ENCODE measurements at places on chromosomes 1 and 21. TPM values are rescaled to one million over a fixed set of nuclear protein-coding genes. Genes with fewer than 3 reads are reported as not detected.

DNA sequence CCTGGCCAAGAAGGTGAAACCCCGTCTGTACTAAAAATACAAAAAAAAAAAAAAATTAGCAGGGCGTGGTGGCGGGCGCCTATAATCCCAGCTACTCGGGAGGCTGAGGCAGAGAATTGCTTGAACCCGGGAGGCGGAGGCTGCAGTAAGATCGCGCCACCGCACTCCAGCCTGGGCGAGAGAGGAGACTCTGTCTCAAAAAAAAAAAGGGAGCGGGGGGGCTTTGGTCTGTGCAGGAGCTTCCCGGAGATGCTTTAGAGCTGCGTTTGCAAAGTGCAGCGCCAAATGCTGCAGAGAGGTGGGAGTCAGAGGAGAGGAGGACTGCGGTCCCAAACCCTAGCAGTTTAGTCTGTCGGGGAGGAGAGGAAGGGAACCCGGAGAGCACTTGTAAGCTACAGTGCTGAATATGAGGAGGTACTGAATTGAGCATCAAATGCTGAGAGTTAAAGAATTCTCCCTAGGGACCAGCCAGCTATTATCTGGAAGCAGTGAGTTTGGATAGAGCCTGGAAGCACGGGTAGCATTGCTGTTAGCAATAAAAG is 569 bp downstream of the FALEC start:
- DNase-seq: no peak

- DNase-seq: no peak
These were observed 32.6 kb downstream of the NIBAN1 start for GRCh38 chr1:184941735-184942134.

DNA sequence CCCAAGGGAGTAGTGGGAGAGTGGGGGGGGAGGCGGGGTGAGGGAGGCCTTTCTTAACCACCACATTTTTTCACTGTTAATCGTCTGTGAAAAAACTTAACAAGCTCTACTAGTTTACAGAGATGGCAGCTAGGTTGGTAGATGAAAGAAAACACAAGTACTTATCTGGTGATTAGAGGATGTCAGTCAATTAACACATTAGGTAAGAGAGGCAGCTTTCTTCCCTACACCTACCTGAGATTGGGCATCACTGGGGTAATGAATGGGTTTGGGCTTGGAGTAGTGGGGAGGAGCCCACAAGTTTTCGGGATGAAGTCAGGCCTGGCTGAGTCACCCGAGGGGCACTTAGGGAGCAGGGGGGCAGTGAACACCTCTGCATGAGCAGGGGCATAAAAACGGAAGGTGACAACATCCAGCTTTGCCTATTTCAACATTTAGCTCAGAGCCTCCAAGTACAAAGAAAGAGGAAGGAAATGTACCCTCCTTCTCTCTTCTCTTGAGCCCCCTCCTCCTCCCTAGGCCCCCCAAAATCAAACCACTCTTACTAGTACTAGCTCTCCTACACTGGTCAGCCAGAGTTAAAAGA is 2.5 kb downstream of the LBR start:
- no peak for DNase-seq

GRCh38 chr1:29855561-29856160 is 619.3 kb downstream of the PTPRU start:
- no peak for DNase-seq

- DNase-seq: no peak
These were observed 73.7 kb downstream of the SLC16A1 start for GRCh38 chr1:112882271-112882744.

DNA sequence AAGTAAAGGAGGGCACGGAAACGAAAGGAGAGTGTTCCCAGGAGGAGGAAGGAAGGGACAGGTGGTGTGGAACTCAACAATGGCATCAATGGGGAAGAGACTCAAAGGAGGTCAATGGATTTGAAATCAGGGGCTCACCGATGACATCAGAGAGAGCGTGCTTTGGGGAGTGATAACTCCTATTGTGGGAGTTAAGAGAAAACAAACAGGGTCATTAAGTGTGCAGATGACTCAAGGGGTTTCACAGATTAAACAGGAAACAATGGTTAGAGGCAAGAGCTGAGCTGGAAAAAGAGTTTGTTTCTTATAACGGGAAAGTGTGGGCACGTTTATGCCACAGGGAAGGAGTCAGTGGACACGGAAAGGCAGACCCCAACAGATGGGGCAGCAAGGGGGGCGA is 629.1 kb downstream of the SMYD3 start:
- no peak for DNase-seq

- no peak for DNase-seq
These were observed 8.3 kb upstream of the PADI1 start for GRCh38 chr1:17196496-17197185.

- DNase-seq: no peak
These were observed 84.3 kb downstream of the NPHP4 start for GRCh38 chr1:5907966-5908365.

DNA sequence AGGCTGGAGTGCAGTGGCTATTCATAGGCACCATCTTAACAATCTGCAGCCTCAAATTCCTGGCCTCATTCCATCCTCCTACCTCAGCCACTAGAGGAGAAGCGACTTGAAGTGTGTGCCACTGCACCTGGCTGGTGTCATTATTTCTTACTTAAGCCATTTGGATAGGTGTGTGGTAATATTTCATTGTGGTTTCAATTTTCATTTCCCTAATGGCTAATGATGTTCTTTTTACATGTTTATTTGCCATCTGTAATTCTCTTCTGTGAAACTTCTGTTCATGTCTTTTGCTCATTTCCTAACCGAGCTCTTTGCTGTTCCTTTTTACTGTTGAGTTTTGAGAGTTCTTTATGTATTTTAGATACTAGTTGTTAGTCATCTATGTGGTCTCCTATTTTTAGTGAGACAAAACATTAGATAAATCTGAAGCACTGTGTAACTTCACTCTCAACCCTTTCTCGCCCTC is 66.8 kb downstream of the SLC27A3 start:
- DNase-seq: no peak

The GPR37L1 gene
- polyA plus RNA-seq: 0.10 TPM

The HES3 gene
- not detected for polyA plus RNA-seq

The SPRR2E gene
- not detected for polyA plus RNA-seq

The TPTE gene
- not detected for polyA plus RNA-seq

The FNBP1L gene
- 11.6 TPM for polyA plus RNA-seq

The MYOC gene
- 32.2 TPM for polyA plus RNA-seq
